Activated T-helper 1 cell treated with anti-CD3 and anti-CD28 coated beads, Interleukin-12 subunit alpha, Interleukin-12 subunit beta, Interleukin-2, Interleukin-4 antibody, amounts not matched to agents 30 ng/mL and 10 ng/mL and 1 ng/mL, durations not matched to agents 14 hours and 24 hours and 36 hours (primary cell): ENCODE measurements at places on chromosomes 6 and 20. TPM values are rescaled to one million over a fixed set of nuclear protein-coding genes. Genes with fewer than 3 reads are reported as not detected.

Gene BMP2
- 0.08 and 0.12 TPM in 2 replicates for total RNA-seq

Gene MLIP
- not detected in 2 replicates for total RNA-seq

Gene ECT2L
- not detected in 2 replicates for total RNA-seq

Gene SLPI
- not detected in 2 replicates for total RNA-seq

Gene ARFGEF3
- total RNA-seq = 0.22 and 0.29 TPM in 2 replicates

Gene MMP24OS
- total RNA-seq = 25.0 and 27.0 TPM in 2 replicates

Gene CCDC167
- 66.6 and 72.4 TPM in 2 replicates for total RNA-seq

Gene OR2J3
- total RNA-seq = not detected in 2 replicates

Gene EPPIN
- not detected in 2 replicates for total RNA-seq

Gene WFDC12
- total RNA-seq = not detected in 2 replicates

Gene MYT1
- not detected in 2 replicates for total RNA-seq

GRCh38 chr6:73123632-73124329, 101.5 kb downstream of the KHDC1L start:
- no peak for DNase-seq
- no peak overlapping the region for H3K27ac ChIP-seq
- H3K27me3 ChIP-seq = peaks cover 6% of the 10 kb centered on the region
- H3K36me3 ChIP-seq = no peaks in the 10 kb centered on the region
- no peaks in the 10 kb centered on the region for H3K4me1 ChIP-seq

- H3K27ac ChIP-seq = no peak overlapping the region
- H3K36me3 ChIP-seq = no peaks in the 10 kb centered on the region
- no peak for DNase-seq
- no peaks in the 10 kb centered on the region for H3K27me3 ChIP-seq
- no peak overlapping the region for H3K4me3 ChIP-seq
Measured at GRCh38 chr6:164142322-164142721, 727.8 kb downstream of the QKI start.

GRCh38 chr6:142356201-142356883, 54.5 kb downstream of the ADGRG6 start:
- H3K4me3 ChIP-seq = no peak overlapping the region
- no peaks in the 10 kb centered on the region for H3K27me3 ChIP-seq
- no peak for DNase-seq
- H3K36me3 ChIP-seq = no peaks in the 10 kb centered on the region

- peaks cover 13% of the 10 kb centered on the region for H3K4me1 ChIP-seq
- H3K4me3 ChIP-seq = no peak overlapping the region
- no peak overlapping the region for H3K27ac ChIP-seq
Measured at GRCh38 chr6:2173203-2173961, 72.0 kb downstream of the GMDS start.

GRCh38 chr20:19779634-19780033, 21.6 kb downstream of the RIN2 start:
- H3K27ac ChIP-seq = no peak overlapping the region

DNA sequence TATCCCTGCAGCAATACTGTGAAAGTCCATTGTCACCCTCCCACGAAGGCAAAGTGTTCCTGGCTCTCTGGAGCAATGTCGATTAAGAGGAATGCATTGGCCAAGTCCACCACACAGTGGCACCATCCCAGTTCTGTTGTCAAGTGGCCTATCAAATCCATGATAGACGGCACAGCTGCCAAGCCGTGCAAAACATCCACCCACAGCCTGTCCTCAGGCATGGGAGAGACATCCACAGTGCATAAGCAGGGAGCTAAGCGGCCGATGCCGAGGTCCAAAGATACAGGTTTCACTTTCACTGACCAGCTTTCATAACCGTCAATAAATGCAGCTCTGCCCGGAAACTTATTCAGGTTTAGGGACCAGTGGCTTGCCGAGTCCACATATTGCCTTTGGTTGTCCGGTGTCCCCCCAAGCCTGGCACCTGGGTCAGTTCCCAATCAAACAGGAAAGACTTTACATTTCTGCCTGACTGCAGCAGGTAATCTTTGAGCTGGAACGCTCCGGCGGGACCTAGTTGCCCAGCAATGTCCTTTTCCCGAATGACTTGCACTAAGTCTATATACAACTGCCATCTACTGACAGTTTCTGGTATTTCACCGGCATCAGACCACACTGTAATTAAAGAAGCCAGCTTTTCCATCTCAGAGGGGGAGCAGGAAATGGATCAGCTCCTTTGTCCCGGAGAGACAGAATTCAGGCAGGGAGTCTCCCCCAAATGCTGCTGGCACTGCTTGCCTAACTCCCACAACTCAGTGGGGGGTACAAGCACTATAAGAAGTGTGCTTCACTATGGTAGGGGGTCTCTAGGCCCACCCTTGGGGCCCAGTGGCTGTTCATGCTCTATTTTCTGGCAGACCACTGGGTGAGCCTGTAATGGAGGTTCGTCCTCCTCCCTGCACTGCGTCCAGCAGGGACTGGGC, 6.3 kb downstream of the ZKSCAN3 start:
- peaks cover 6% of the 10 kb centered on the region for H3K36me3 ChIP-seq
- H3K4me1 ChIP-seq = peaks cover 25% of the 10 kb centered on the region

GRCh38 chr6:56683882-56684281, 41.2 kb upstream of the DST start:
- H3K27ac ChIP-seq = no peak overlapping the region
- no peaks in the 10 kb centered on the region for H3K4me1 ChIP-seq
- DNase-seq = no peak
- no peaks in the 10 kb centered on the region for H3K36me3 ChIP-seq
- peaks cover 7% of the 10 kb centered on the region for H3K27me3 ChIP-seq
- no peak overlapping the region for H3K4me3 ChIP-seq

DNA sequence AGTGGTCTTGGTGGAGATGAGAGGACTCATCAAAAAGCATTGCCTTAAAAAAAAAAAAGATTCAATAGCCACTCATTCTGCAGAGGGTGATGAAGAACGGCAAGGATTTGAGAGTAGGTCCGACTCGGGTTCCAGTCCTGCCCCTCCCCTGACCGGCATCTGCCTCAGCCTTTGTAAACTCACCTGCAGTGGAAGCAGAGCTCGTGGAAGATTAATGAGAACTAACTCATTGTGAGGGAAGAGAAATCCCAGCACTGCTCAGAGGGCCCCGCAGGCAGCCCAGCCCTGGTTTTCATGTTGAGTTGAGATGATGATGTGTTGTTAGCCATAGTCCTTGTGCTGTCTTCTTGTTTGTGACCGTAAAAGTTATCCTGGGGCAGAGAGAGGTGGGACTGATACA, 59.4 kb downstream of the GCNT2 start:
- H3K36me3 ChIP-seq = no peaks in the 10 kb centered on the region
- no peak for DNase-seq
- H3K27me3 ChIP-seq = no peaks in the 10 kb centered on the region

- H3K4me3 ChIP-seq = no peak overlapping the region
- H3K36me3 ChIP-seq = no peaks in the 10 kb centered on the region
- H3K4me1 ChIP-seq = no peaks in the 10 kb centered on the region
- no peak overlapping the region for H3K27ac ChIP-seq
- DNase-seq = no peak
Measured at GRCh38 chr6:141833001-141833655, 299.6 kb upstream of the GJE1 start.

GRCh38 chr20:13101276-13101675, 92.5 kb downstream of the SPTLC3 start:
- H3K27me3 ChIP-seq = no peaks in the 10 kb centered on the region
- DNase-seq = no peak
- H3K36me3 ChIP-seq = no peaks in the 10 kb centered on the region
- H3K4me3 ChIP-seq = no peak overlapping the region
- H3K27ac ChIP-seq = no peak overlapping the region

GRCh38 chr20:50136822-50137599, 16.5 kb downstream of the PEDS1 start:
- H3K4me1 ChIP-seq = peaks cover 23% of the 10 kb centered on the region
- peak overlapping the region; percentile 35 for H3K27ac ChIP-seq
- no peak overlapping the region for H3K4me3 ChIP-seq
- H3K27me3 ChIP-seq = no peaks in the 10 kb centered on the region
- peaks cover 33% of the 10 kb centered on the region for H3K36me3 ChIP-seq
- no peak for DNase-seq
